Epithelial cell of proximal tubule (primary cell): ENCODE measurements at places on chromosomes 7 and 10.

DNA sequence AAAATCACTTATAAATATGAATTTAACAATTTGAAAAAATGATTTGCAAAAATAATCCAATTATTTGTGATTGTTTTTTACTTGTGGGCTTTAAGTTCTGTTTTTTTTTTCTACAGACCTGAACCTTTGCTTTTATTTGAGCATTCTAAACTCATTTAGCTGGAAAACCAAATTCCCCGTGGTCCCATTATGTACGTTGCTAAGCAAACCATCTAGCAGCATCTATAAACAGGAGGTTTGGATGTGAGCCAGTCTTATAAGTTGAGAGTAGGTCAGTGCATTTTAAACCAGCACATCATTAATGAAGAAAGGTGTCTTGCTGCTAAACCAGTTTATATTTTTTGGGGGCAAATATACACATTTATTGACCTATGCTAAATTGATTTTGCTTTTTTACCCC is 77.3 kb downstream of the LRRN3 start:
- DNase-seq: no peak

DNA sequence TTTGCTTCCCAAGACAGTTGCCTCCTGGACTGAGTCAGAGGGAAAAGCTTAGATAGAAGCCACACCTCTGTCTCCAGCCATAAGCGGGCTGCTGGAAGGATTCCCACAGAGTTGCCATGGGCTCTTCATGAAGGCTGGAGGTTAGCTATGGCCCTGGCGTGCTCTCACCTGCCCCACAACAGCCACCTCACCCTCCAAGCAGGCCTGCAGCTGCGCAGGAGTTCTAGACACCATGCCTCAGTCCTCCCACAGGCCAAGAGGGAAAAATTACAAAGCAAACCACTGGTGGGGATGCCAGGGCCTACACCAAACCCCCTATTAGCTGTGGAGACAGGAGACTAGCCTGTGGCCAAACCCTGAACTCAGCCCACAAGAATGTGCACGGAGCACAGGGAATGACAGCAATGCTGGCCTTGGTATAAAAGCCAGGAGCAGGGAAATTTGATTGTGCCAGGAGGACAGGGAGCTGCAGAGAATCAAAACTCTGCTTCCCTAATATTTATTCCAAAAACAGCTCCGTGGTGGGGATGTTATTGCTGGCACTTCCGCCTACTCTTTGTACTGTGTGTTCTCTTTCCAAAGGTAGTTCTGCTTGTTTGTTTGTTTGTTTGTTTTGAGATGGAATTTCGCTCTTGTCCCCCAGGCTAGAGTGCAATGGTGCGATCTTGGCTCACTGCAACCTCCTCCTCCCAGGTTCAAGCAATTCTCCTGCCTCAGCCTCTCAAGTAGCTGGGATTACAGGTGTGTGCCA is 60.3 kb upstream of the STK17A start:
- DNase-seq: no peak

- DNase-seq: no peak
Measured at GRCh38 chr10:79155301-79156081, 86.7 kb downstream of the ZMIZ1 start.

DNA sequence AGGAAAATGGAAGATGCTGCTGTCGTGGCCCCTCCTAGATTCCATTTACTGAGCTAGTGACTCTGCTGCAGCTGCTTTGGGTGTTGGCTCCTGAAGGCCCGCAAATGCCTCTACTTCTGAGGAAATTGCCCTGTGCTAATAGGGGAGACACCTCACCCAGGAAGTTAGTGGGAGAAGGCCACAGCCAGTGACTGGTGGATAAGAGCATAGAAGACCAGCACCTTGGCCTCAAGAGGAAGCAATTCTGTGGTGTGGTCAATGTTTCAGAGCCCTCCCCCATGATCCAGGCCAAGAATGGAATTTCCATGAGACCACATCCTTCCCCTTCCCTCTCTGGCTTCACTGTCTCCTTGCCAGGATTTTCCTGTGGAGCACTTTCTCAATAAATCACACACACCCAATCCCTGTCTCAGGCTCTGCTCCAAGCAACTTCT is 25.0 kb upstream of the FZD1 start:
- DNase-seq: no peak

GRCh38 chr10:61460835-61461234 is 7.7 kb upstream of the TMEM26 start:
- DNase-seq: no peak

DNA sequence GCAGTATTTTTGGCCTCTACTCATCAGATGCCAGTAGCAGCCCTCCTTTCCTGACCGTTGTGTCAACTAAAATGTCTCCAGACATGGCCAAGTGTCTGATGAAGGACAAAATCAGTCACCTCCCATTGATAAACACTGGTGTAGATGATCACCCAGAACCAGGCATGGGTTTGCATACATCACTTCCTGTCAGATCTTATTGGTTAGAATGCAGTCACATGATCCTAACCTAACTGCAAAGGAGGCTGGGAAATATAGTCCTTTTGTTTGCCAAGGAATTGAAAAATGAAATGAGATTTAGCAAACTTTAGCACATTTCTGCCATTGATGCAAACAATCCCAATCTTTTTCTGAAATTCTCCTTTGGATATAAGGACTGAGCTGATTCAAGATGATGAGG is 141.4 kb downstream of the BUB3 start:
- DNase-seq: no peak

GRCh38 chr10:6918305-6918704 is 338.2 kb upstream of the PRKCQ start:
- DNase-seq: no peak

- no peak for DNase-seq
Measured at GRCh38 chr10:124534826-124535601, 73.4 kb downstream of the LHPP start.

- no peak for DNase-seq
Measured at GRCh38 chr10:63760708-63761047, 239.5 kb downstream of the REEP3 start.

DNA sequence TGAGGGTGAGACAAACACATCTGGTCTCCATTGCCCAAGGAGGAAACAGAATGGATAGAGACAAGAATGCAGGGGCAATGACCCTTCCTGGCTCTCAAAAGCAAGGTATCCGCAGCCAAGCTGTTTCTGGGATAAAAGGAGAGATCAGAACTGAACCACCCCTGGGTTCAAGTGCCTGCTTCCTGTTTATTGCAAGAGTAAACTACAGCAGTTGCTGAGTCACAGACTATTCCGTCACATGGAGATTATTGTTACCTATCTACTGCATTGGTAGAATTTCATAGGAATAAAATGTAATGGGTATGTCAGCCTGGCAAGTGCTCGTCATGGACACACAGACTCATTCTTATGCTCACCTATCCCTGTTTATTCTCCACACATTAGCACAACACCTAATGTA is 821.6 kb downstream of the GRID1 start:
- DNase-seq: no peak

DNA sequence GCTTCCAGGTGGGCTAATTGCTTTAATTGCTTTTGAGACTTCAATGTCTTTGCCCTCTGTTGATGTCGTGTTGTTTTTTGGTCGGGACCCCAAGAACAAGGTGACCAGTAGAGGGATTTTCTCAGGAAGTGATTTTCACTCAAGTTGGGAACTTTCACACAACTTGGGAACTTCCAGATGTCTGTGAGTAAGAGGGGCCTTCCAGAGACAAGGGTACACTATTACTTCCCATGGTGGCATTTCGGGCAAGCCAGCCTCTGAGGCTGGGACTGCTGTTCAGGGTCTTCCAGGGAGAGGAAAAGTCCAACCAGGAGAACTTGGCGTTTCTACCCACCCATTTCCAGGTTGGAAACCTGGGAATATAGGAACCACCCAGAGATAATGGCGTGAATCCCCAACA is 170.0 kb upstream of the CDCA7L start:
- DNase-seq: no peak
